CD4-positive, alpha-beta T cell treated with Interleukin-17A for 1 hour (primary cell): ENCODE measurements at places on chromosomes 4 and X.

- DNase-seq: peak; percentile 14
Measured at GRCh38 chrX:25067271-25068172, 51.8 kb upstream of the ARX start.

DNA sequence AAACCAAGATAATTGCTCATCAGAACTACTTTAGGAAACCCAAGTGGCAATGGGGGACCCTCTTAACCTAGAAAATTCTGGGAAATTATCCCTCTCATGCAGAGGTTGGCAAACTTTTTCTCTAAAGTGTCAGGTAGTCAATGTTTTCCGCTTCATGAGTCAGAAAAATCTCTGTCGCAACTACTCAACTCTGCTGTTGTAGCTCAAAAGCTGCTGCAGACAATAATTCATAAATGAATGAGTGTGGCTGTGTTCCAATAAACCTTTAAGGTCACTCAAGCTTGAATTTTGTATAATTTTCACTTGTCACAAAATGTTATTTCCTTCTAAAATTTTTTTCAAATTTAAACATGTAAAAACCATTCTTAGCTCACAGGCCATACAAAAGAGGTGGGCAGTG is 193.4 kb upstream of the MID1 start:
- DNase-seq: no peak

DNA sequence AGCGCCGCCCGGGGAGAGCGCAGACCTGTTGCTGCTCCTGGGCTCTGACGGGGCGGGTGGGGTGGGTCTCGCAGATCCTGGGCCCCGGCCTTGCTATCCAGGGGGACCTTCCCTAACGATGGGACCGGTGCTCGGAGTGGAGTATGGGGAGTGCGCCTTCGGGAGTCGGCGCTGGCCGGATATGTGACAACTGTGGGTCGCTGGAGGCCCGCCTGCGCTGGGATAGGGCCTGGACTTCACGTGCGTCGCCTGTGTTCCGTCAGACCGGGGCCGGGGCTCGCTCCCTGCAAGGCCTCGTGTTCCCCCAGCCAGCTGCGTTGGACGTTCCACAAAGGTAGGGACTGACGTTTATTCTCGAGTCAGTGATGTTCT is 1.3 kb downstream of the TBL1X start:
- no peak for DNase-seq

DNA sequence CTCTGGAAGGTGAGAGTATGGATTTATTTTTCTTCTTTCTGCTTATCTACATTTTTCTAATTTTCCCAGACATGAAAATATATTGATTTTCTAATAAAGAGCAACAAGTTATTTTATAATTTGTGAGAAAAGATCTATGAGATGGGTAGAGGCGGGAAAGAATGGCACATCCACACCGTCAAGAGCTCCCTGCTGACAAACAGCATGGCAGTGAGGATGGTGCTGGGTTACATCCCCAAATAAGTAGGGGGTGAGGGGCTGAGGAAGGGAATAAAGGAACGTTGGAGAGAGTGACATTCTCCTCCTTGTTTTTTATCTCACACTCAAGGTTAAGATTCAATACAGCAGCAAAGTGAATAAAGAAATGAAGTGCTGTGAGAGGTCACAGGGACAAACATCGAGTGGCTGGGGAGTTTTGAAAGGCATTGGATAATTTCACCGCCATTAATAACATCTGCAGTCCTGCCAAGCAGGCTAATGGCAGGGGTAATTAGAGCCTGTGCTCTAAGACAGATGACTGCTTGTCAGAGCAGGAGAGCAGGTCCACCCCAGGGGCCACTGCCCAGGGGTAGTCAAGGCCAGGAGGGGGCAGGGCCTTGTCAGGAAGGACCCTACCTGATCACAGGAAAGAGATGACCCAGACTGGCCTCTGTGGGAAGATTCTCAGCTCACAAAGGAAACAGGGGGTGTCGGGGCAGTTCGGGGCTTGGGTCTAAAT is 323.8 kb downstream of the FBXW7 start:
- DNase-seq: no peak

DNA sequence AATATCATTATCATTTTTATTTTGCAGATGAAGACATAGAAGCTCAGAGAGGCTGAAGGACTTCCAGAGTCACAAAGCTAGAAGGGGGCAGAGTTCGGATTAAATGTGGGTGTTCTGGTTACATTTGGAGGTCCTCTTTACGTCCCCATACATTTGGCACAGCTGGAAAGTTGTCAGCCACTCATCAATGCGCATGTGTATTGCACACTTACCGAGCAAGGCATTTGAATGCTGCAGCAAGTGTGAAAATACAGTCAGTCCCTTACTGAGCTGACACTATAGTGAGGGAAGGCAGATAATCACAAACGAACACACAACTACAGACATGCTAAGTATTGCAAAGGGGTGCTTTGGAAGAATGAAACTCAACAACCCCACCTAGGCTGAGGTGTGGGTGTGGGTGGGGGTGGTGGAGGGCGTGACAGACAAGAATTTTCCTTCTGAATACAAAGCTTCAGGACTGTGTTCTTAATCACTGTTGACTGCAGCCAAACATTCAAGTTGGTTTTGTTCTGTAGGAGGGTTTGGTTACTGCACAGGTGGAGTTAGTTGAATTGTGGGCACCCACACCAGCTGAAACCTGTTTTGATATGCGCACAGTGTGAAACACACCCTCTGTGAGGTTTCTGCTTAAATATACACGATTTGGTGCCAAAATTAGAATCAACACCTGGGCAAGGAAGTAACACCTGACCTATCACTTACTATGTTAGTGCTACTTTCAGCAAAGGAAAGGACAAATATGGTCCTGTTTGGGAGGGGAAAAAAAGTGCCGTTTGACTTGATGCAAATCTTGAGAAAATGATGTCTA is 72.4 kb downstream of the COQ2 start:
- DNase-seq: peak; percentile 91

DNA sequence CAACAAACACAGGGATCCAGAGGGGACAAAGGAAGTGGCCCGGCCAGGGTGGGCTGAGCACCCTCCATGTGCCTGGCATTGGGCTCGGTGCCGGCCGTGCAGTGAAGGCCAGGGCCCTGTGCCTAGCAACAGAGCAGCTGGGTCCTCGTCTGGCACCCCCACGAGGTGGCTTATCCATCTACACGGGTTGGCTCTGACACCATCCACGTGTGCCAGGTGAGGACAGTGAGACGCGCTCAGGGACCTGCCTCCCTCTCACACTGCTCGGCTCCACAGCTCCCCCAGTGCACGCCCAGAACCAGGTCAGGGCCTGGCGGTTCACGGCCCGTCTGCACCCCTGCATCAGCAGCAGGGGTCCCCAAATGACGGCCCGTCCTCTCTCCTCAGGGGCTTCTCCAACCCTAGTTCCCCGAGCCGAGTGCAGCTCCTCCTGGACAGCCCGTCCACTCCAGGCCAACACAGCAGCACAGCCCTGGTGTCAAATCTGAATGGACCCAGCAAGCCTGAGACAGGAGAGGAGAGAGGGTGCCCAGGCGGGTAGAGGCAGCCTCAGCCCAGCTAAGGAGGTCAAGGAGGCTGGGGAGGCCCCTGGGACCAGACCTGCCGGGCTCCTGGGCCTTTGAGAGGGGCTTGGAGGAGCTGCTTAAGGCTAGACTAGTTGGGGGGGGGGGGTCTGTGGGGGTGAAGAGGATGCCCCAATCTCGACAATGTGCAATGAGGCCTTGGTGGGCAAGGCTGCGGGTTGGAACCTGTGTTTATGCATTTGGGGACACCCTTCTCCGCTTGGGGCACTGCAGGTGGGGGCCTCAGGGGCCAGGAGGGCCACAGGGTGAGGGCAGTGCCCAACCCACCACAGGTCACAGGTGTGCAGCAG is 113.6 kb downstream of the FAM53A start:
- no peak for DNase-seq

- DNase-seq: no peak
Measured at GRCh38 chr4:138494931-138495330, 252.8 kb upstream of the SLC7A11 start.

- no peak for DNase-seq
Measured at GRCh38 chr4:86006057-86006456, 353.8 kb downstream of the MAPK10 start.

GRCh38 chr4:19752599-19752998 is 499.1 kb upstream of the SLIT2 start:
- no peak for DNase-seq

- DNase-seq: no peak
Measured at GRCh38 chrX:149757206-149758067, 16.4 kb upstream of the HSFX1 start.

DNA sequence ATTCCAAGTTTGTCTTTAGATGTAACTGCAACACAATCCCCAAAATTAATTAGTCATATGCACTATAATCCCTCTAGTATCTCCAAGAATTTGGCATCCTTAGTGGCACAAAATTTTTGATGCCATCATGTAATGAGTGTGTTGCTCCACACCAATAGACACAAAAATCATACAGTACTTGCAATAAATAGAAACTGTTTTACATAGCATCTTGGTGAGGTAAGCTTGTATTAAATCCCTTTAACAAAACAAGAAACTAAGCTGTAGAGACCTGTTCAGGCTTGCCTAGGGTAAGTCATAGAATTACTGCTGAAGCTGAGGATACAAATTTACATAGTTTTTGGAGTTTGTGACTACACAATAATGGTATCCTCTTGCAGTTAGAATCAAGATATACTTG is 64.5 kb upstream of the PRSS12 start:
- no peak for DNase-seq

DNA sequence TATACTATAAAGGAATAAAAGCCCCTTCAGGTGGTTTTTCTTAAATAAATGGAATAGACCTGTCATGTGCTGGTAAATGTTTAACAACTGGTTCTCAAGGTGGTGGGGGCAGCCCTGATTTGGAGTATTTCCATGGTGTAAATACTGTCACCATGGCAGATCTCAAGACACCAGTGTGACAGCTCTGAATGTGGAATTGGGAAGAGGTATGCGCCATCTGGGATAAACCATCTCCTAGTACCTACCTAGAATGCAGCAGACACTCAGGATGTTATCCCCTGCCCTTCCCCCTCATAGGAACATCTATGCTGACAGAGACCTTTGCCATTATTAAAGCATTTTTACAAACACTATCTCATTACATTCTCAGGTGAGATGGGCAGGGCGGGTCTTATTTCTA is 26.4 kb upstream of the TMSB4X start:
- no peak for DNase-seq

- DNase-seq: no peak
Measured at GRCh38 chr4:6594826-6595355, 19.9 kb downstream of the MAN2B2 start.

DNA sequence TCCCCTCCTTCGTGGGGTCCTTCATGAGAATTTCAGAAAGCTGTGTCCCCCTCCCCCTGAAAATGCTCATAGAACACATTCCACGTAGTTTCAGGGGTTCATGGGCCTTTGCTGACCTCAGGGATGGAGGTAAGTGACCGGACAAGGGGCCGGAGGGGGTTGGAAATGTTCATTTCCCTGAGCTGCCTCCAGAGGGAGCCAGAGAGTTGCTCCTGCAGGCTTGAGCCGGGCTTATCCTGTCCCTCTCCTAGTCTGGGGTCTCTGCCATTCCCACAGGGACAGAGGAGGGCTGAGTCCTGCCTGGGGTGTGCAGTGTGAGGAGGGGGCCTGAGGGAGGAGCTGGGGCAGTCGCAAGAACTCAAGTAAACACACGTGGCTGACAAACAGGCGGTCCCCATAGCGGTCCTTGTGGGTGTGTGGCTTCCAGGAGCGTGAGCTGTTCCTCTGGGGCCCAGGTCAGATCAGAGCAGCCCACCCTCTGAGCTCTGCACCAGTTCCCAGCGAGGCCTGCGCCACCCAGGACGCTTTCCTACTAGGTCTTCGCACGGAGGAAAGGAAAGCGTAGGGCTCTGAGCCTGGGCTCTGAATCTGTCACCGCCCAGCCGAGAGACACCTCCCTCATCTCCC is 62.5 kb downstream of the WFS1 start:
- peak; percentile 24 for DNase-seq

GRCh38 chrX:112766774-112767173 is 73.9 kb downstream of the AMOT start:
- no peak for DNase-seq

DNA sequence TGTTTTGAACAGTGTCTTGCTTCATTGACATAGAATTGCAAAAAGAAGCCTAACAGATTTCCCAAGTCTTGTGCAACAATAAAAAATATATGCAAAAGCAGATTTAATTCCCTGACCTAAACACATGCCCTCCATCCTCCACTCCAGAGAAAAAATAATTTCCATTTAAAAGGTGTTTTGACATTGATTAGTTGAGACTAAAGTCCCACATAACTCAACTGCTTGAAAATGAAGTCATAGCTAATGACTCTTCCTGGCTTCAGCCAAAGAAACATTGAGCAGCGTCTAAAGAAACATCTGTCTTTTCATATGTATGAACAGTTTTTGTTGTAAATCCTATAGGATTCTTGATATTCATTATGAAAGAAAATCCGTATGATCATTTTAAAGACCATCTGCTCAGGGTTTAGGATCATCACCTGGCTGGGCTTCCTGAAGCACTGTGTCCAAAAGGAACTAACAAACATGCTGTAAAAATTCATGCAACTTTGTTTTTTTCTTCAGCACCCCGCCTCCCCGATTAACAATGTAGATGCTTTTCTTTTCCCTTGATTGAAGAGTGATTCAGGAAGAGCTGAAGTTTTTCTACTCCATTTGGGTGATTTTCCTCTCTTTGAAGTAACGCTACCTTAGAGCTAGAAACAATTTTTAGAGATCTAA is 273.4 kb downstream of the HS3ST1 start:
- DNase-seq: no peak

DNA sequence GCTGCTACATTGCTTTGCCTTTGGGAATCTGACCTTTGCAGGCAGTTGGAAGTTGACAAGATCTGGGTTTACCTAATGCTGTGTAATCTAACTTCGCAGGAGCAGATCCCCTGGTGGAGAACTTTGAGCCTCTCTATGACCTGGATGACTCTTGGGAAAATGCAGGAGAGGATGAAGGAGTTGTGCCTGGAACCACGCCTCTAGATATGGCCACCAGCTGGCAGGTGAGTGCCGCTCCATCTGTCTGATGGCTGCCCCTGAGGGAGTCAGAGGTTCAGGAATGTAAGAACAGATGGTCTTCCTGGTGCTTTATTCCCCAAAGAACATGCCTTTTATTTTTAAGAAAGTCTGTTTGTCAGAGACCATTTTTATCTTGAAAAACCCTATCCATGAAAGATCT is 109.3 kb downstream of the NFKB1 start:
- no peak for DNase-seq

DNA sequence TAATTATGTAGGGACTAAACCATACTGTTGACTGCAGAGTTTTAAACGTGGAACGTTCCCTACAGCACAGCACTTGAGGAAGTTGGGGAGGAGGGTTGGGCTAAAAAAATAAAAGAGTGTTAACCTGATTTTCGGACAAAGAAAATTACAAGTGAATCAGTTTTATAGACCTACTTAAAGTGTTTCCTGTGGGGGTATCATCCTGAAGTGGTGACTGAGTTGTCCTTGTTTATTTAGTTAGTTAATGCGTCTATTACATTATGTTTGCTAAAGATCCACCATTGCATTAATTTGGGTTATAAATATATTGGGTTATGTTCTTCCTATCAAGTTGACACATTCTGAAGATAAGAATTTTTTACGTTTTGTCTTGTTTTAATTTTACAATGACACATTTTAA is 14.7 kb downstream of the UNC5C start:
- DNase-seq: no peak

GRCh38 chrX:119871599-119872395 is at the start of the genes NDUFA1 and RNF113A:
TSS of gene NDUFA1 (plus strand) at chrX:119871832. CDS start at chrX:119871912, 80 bp downstream.
TSS of gene RNF113A (minus strand) at chrX:119871733. CDS start at chrX:119871613, 120 bp downstream.
- DNase-seq: peak; percentile 90
